ENCODE measurements at places on chromosomes 2 and 18.

- DNase-seq: no peak
These were observed 76.2 kb downstream of the MAPRE2 start for GRCh38 chr18:35117372-35117771.

DNA sequence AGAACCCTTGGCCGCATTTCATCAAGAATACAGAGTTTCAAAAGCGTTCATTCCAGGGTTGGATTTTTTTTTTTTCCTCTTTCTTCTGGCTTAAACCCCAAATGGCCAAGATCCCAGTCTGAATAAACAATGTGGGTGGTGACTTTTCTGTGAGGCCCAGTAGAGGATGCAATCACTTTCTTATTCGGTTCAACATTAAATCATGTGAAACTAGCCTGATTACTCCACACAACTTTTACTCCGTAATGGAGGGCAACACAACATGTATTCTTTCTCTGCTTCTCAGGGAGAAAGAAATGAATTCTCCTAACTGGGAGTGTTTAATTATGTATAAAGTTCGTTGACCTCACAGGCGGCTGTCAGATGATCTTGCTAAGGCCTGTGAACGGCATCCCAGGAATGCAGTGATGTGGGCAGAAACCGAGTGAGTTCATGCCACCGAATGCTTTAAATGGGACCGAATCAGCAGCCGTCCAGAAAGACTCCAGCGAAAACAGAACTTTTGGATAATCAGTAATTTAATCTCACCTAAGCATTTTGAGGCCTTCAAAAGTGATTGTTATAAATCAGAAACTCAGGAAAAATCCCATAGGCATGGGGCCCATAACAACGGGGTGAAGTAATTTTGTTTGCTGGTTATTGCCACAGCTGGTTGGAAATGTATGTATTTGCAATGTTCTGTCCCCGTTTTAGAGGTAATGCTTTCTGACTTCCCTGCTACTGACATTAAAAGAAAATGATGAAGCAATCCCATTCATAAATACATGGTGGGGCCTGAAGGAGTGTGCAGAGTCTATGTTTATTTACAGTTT lies 81.5 kb downstream of the BCL2 start:
- DNase-seq: no peak

DNA sequence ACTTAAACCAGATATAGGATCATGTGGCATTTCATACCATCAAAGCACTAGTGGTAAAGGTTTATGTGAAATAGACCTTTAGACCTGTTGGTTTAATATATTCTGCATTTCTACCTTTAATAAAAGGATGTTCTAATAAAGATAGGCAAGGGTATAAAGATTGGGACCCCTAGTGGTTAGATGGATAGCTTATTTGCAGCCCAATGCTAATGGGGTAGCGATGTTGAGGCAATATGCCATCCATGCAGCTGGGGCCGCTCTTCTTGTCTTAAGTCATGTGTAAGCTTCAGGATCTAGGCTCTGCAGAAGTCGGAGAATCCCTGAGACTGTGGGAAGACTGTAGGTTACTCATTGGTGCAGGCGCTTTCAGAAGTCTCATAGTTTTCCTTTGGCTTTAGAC lies 114.9 kb downstream of the ICOS start:
- no peak for DNase-seq

DNA sequence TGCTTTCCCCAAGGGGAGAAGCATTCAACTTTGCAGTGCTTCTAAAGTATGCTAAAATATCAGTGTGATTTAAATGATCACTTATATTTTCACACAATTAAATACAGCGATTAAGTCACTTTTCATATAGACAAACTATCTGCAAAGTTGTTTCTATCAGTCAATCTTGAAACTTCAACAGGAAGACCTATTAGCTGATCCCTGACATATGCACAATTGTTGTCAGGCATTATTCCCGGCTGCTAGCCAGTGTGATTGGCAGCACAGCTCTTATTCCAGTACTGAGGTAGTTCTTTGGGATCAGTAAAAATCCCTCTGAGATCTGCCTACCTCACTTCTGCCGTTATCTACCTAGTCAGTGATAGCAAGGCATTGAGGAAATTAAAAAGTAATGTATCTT lies 629.5 kb downstream of the NR4A2 start:
- DNase-seq: no peak

GRCh38 chr2:96528006-96528699 lies 8.4 kb upstream of the ARID5A start:
- DNase-seq: no peak

DNA sequence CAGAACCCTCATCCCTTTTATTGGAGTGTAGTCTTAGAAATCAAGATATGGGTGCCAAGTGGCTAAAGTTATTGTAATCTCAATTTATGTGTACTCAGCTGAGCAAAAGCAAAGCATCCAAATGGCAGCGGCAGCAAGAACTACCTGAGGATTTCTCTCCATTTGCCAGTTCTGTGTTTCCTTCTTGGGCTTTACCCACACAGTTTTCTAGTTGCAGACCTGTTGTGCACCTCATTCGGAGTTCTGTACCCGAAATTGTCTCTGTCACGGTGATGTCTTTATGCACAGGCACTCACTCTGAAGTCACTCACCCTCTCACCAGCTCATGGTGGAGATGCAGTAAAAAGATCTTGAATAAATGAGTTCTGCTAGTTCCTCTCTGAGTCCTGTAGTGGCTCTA lies 43.6 kb downstream of the INPP4A start:
- DNase-seq: no peak

DNA sequence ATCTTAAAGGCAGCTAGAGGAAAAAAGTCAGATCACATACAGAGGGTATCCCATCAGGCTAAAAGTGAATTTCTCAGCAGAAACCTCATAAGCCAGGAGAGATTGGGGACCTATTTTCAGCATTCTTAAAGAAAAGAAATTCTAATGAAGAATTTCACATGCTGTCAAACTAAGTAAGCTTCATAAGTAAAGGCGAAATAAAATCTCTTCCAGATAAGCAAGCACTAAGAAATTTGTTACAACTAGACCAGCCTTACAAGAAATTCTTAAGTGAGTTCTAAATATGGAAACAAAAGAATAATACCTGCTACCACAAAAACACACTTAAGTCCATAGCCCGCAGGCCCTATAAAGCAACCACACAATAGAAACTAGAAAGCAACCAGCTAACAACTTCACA lies 186.1 kb downstream of the ETAA1 start:
- DNase-seq: no peak

DNA sequence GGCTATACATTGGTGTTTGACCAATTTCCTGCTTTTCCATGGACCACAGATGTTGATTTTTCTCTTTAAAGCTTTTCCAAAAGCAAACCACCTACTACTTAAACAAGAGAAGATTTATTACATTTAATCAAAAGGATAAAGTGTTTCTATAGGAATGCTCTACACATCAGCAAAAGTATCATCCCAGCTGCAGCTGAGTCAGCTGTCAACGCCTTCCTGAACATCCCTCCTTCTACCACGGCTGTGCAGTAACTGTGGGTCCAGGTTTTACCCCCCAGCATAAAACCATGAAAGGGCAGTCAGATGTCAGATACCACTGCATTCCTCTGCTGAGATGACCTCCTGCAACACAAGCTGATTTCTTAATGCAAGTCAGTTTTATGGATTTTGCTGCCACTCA lies 524.5 kb upstream of the MEX3C start:
- DNase-seq: no peak

- DNase-seq: no peak
These were observed 12.6 kb downstream of the NOP58 start for GRCh38 chr2:202278036-202278760.

DNA sequence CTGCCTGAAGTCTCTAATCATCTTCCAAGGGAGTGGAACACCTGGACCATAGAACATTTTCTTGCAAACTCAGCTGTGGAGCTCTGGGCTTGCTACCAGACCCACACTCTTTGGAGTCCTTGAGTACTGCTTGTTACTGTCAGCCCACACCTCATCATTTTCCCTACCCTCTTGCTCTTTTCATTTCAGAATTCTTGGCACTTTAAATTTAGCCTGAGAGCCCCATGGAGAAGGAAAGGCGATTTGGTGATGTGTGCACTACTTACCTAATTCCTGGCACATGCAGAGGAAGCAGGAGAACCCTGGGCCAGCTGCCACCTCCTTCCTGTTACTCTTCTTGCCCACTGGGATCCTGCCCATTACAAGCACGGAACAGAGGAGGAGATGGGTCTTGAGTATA lies 31.7 kb downstream of the TMEM178A start:
- no peak for DNase-seq

GRCh38 chr2:224517963-224518362 lies 67.2 kb downstream of the CUL3 start:
- no peak for DNase-seq

- DNase-seq: no peak
These were observed 53.7 kb upstream of the PARD3B start for GRCh38 chr2:204491528-204491927.

Data from CMK (cell line).